ENCODE measurements at places on chromosomes 2 and 18.

GRCh38 chr2:193841384-193842150, 1646.8 kb upstream of the TMEFF2 start:
- no peak for DNase-seq

- peak; percentile 56 for DNase-seq
These were observed at the start of gene PPP4R1 for GRCh38 chr18:9614401-9615279. Gene PPP4R1 (minus strand): TSS chr18:9614559. CDS start chr18:9614484, 75 bp downstream.

DNA sequence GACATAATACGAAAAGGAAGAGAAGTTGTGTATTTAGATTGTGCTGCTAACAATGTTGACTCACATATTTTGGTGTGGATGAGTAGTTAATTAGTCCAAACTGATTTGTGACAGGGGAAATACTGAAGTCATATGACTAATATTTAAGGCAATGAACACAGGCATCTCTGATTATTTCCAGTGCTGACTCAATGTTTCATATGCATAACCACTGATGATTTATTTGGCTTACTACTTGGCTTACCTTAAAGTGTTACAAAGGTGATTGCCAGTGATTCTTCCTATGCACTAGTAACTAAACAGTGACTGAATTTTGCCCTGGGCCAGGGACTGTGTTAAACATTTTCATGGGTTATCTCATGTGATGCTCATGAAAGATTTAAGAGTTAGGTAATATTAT, 722.6 kb downstream of the METTL4 start:
- DNase-seq, result no peak

- DNase-seq, result no peak
These were observed 397.8 kb downstream of the SLC4A3 start for GRCh38 chr2:220025207-220025606.

DNA sequence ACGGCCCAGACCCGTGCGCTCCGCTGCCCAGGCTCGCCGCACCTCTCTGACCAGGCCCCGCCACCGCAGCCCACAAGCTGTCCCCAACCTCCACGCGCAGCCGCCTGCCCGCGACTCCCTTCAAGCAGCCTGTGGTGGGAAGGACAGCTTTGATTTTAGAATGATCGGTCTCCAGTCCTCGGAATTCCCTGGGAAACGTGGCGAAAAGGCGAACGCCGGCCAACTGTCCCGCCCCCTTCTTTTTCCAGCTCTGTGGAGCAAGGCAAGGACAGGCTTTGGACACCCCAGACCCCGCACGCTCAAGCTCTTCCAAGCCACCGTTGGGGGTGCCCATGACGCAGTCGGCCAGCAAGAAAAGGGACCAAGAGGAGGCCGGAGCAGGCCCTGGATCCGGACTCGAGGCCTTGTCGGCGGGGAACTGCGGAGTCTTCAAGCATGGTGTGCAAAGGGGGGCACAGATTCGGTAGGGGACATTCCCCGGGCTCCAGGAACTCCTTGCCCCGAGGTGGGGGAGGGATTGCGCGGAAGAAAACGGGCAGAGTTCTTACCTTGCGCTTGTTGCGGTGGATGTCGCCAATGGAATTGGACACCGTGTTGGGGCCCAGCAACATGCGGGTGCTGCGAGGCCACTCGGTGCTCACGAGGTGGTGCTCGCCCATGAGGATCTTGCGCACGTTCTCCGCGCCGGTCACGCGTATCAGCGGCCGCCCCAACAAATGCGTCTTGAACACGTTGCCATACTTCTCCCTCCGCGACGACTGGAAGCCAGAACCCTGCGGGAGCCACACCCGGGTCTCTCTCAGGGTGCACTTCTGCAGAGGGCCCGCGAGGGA, 4.0 kb downstream of the CYP26B1 start:
- no peak for DNase-seq

DNA sequence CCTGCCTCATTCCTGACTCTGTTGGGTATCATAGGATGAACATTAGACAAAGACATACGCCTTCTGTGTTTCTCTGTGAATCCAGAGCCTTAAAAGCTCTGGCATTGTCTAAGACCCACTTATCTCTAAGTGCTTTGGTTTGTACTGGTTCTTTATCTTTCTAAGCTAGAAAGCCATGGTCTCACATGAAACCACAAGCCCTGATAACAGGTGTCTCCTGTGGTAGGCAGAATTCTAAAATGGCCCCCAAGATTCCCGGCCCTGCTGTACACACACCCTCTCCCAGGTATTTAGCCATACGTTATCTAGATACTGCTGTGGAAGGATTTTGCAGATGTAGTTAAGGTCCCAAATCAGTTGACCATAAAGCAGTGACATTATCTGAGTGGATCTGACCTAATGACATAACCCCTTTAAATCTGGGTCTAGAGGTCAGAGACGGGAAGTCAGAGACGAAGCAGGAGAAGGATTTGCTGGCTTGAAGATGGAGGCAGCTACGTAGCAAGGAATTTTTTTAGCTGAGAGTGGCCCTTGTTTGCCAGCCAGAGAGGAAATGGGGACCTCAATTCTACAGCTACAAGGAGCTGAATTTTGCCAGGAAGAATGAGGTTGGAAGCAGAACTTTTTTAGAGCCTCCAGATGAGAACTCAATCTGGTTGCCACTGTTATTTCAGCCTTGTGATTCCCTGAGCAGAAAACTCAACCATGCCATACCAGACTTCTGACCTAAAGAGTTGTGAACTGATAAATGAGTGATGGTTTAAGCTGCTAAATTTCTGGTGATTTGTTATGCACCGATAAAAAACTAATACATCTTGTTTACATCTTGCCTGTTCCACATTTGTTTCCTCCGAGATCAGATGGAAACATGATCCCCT, 186.7 kb downstream of the CAMKMT start:
- no peak for DNase-seq
